Nephron progenitor cell (in vitro differentiated cells): ENCODE measurements at places on chromosomes 4 and X.

DNA sequence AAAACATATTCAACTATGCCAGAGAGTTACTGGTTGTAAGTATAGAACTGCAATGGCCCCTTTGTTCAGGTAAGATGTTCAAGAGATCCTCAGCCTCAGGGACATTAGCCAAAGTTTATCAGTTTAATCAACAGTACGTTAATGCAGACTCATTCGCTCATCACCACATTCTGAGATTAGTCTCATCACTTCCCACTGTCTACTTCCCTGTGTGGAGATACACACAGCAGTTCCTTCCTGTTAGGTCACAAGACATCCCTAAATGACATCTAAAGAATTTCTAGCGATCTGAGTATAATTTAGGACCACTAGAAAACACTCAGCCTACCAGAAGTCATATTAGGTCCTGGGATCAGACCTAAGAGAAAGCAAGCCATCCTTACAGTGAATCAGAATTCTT, 10.4 kb downstream of the SLC10A7 start:
- no peak for DNase-seq

DNA sequence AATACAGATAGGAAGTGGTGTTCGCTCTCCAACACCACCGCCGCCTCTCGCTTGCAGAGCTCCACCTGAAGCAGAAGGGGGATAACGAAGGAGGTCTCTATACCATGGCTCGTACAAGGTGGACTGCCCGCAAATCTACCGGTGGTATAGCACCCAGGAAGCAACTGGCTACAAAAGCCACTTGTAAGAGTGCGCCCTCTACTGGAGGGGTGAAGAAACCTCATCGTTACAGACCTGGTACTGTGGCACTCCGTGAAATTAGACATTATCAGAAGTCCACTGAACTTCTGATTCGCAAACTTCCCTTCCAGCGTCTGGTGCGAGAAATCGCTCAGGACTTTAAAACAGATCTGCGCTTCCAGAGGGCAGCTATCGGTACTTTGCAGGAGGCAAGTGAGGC, 5.2 kb upstream of the BMP15 start:
- DNase-seq: no peak

- DNase-seq: no peak
Measured at GRCh38 chrX:134144231-134144630, 92.8 kb upstream of the CCDC160 start.

DNA sequence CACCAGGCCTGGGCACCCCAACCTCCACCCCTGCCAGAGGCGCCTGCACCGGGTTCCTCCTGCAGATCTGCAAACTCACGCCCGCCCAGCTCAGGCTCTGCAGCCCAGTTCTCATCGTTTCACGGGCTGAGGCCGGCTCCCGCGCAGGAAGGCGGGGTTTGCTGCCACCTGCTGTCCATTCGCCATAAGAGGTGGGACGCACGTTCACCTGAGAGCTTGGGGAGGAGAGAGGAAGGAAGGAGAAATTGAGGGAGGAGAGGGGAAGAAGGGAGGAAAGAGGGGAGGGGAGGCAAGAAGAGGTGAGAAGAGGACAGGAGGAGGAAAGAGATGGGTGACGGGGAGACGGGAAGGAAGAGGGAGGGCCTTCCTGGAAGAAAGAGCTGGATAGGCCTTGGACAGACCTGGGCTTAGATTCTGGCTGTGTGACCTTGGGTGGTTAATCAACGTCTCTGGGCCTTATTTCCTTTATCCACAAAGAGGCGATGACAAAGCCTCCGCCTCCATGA, 114.5 kb downstream of the ADRA2C start:
- DNase-seq: peak; percentile 91

GRCh38 chr4:112147697-112148096, 2.4 kb downstream of the FAM241A start:
- DNase-seq: no peak

DNA sequence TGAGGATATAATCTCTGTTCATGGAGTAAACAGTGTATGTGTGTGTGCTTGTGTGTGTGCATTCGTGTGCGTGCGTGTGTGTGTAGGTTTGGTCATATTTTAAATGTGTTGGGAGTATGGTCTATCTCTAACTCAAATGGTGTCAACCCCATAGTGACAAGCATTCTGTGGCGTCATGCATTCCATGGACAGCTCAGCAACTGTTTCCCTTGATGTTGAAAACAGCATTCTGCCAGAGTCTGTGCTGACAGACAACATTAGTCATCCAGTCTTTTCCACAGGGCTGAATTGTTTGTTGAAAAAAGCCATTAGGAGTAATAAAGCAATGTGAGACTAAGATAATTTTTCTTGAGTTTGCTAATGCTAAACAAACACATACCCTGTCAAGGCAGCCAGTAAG, 706.6 kb downstream of the PCDH19 start:
- DNase-seq: no peak

DNA sequence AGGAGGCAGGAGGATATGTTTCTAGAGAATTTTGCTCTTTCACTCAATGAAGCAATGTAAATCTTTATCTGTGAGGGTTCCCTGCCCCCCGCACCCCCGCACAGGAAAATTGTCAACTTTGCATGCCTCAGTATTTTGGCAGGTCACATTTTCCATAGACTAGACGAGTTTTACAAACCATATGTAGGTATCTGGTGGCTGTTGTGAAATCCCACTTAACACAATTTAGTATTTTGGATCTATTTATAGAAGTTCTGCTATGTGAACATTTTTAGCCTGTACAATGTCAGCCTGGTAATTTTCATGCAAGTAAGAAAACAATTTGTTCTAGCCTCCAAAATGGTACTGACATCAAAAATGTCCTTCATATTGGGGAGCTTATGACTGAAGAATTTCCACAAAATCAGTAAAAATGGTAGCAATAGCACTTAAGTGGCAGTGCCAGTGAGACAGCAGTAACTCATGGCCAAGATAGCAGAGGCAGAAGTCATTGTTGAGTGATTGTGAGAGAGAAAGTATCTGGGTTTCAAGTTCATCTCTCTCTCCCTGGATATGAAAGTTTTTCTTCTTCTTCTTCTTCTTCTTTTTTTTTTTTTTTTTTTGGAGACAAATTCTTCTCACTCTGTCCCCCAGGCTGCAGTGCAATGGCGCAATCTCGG, 12.4 kb upstream of the FRYL start:
- no peak for DNase-seq

DNA sequence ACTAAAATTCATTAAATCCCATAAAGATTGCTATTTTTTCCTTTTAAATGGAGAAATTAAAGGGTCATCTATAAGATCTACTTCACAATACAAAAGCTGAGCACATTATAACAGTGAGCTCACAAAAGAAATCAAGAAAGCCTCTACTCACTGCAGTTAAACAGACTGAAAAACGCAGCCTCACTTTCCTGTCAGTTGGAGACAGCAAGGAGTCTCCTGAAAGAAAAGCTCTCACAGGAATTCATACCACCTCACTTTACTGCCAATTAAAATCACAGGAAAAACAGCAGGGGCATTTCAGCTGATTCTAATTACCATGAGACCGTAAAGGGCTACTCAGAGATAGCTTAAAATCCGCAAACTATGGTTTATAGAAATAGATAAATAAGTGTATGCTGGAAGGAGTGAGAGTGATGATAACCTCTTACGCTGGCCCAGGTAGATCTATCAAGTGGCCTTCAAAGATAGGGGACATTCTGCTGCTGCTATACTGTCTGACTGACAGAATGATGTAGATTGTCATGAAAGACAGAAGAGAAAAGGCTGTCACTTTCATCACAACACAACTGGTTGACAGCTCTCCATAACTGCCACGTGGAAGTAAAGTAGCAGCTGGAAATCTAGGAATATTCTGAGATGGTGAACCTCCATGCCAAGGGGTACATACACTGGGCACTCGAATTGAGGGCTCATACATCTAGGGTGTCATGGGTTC, 1333.7 kb upstream of the DIAPH2 start:
- DNase-seq: no peak

GRCh38 chr4:41285864-41286235, 29.1 kb downstream of the UCHL1 start:
- no peak for DNase-seq

GRCh38 chr4:88524171-88524570, 595 bp upstream of the PYURF start:
- DNase-seq: no peak

GRCh38 chr4:10925996-10926395, 241.4 kb upstream of the CLNK start:
- no peak for DNase-seq

DNA sequence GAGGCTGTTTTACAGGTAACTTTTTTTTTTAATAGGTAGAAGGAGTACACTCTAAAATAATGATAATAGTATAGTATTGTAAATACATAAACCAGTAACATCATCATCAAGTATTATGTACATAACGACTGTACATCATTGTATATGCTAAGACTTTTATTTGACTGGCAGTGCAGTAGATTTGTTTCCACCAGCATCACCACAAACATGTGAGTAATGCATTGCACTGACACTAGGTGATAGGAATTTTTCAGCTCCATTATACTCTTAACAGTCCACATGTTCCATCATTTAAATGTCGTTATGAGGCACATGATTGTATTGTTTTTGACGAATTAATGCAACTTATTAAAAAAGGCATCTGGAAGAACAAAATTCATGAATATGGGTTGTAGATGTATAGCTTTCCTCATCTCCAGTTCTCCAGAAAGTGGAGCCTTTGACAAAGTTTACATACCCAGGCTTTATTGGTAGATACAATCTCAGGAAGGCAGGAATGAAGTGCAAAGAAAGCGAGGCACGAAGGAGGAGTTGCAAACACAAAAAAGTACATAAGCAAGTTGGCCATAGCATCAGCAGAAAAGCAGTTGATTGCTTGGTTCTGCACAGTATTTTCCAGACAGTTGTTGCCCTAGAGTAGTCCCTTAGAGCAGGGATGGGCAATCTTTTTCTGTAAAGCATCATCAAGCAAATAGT, 336.9 kb upstream of the NR3C2 start:
- DNase-seq: no peak
